A549 treated with Hydrocortisone at 1 μM for 4 hours (cell line): ENCODE measurements at places on chromosomes 4 and X. TPM values are rescaled to one million over a fixed set of nuclear protein-coding genes. Genes with fewer than 3 reads are reported as not detected.

Gene MID2
- total RNA-seq: 7.1 to 10.4 TPM (median 7.9 TPM) in 5 replicates

Gene PRR32
- total RNA-seq: not detected in 5 replicates

Gene TMEM31
- total RNA-seq: 0.21 TPM in 1 of 5 replicates, not detected in the others

Gene PF4V1
- total RNA-seq: not detected in 5 replicates

Gene TDO2
- 0.38 to 0.77 TPM (median 0.70 TPM) in 5 replicates for total RNA-seq
